ENCODE measurements at places on chromosomes 7 and 10.

GRCh38 chr7:2934984-2935740, 91.1 kb upstream of the GNA12 start:
- no peak for DNase-seq

DNA sequence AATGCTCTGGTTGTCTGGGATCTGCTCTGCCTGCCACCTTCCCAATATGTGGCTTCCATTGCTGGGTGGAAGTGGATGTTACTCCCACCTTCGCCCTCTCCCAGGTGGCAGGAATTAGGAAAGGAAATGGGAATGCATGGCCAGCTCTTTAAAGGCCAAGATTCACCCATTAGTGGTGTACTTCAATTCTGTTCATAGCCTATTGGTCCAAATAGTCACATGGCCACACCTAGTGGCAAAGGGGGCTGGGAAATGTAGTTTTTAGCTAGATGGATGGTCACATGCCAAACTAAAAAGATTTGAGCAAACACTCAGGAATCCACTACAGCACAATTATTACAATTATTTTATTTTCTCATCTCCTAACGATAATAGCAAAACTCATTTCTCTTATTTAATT, 135.1 kb downstream of the NPY start:
- no peak for DNase-seq

DNA sequence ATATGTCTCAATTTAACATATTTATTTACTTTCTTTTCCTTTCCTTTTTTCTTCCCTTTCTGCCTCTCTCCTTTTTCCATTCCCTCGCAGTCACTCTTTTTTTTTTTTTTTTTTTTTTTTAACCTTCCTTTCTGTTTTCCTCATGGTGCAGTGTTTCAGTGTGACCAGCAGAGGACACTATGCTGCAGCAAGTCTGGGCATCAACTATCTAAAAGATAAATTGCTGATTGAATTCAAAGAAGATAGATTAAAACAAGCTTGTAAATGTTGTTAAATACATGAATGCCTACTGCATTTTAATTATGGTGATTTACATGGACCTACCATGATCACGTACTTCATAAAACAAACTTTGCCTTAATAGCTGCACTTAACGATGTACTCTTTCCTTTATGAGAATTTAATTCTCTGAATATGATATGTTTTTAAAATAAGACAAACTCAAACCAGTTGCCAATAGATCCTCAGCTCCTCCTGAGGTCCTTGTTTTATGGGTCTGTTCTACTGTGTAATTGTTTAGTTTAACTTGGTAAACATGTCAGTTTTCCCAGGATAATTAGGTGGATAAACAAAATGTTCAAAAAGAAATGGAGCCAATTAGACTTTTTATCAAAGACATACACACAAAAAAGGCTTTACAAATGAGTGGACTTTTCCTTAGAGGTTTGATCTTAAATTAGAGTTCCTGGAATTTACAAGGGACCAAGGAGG, 101.0 kb upstream of the AGR3 start:
- peak; percentile 51 for DNase-seq

GRCh38 chr10:127100983-127101615, 95.3 kb downstream of the INSYN2A start:
- DNase-seq, result no peak

- no peak for DNase-seq
Measured at GRCh38 chr10:121681997-121682687, 83.9 kb upstream of the FGFR2 start.

DNA sequence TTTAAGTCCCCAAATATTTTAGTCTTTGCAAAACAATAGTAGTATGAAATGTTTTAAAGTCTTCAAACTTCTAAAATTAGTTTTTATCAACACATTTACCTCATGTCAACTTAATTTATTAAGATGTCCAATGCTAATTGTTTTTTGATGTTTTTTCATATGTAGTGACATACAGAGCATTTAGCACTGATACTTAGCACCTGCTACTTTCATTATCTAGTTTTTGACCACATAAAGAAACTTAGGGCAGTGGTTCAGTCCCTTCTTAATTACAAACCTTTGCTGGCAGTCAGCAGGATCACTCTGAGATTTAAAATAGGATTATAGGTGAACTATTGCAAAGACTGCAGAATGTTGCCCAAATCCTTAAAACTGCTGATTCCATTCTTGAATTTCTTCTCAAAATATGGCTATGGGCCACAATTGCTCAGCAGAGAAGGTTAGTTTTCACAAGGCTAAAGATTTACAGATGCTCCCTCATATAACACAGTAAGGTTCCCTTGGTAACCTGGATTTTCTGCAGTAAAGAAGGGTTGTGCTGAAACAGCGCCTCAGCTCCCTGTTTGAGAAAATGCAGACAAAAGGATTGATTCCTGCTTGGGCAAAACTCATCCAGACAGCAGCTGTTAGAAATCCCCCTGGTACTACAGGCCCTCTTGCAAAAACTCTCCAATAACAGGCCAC, 3.4 kb downstream of the GPR85 start:
- no peak for DNase-seq

GRCh38 chr7:114466917-114467316, 52.3 kb downstream of the FOXP2 start:
- peak; percentile 22 for DNase-seq

DNA sequence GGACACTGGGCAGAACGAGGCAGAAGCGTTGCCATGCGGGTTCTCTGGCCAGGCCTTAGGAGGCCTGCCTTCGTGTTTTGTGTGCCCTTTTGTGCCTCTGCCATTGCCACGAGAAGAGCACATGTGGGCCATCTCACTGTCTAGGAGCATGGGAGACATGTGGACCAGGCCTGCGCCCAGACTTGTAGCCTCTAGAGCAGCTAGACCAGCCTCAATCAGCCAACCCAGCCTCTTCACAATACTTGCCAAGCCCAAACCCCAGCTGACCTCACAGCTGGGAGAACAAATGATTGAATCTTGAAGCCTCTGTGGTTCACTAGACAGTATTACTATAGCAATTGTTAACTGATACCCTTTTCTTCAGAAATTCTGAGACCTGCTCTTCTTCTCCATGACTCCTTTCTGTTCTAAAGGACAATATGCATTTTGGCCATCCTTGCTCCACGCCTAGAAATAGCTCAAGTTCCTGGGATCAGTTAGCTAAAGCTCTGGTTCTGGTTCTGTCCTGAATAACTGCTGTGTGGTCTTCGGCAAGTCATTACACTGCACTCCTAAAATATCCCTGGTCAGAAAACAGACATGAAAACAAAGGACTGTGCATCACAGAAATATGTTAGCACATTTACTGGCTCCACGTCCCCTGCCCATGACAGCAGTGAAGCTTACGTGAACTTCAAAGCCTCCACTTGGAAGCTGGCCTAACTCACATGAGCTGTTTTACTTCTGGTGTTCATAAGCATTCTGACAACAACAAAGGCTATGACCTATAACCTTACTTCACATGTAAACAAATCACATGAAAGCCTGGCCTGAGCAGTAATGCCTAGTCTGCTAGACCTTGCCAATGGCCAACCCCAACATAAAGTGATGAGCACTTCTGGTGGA, 72.3 kb upstream of the MKRN1 start:
- DNase-seq, result no peak

- peak; percentile 44 for DNase-seq
Measured at GRCh38 chr7:33770576-33770975, 134.8 kb upstream of the BMPER start.

DNA sequence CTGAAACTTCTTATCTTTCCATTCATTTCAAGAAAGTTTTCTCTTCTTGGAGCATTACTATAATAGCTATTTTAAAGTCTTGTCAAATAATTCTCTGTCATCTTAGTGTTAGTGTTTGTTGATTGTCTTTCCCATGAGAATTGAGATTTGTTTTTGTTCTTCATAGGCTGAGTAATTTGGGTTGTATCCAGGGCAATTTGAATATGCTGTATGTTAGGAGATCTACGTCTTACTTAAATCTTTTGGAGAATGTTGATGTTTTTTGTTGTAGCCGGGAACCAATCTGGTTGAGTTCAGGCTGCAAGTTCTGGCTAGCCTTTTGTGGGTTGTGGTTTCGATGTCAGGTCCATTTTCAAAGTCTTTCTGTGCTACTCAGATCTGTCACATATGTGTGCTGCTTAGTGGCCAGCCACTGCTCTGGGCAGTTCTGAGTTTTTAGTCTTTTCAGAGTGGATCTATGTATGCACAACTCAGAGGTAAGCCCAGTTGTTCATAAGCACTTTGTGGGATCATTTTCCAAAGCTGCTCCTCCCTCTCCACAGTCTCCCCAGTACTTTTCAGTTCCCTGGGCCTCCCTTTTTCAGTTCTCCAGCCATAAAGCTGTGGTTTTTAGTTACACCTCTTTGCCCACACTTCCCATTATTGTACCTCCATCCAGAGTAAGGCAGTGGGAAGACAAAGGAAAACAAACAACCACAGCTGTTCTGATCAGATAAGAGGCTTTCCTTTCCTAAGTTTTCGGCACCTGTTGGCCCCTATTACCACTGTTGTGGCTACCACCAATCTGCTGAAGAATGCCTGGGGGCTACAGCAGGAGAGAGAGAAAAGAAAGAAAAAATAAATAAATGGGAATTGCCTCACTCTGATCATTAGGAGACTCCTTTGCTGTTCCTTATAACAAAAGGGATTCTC, 4.7 kb upstream of the CCNJ start:
- no peak for DNase-seq

DNA sequence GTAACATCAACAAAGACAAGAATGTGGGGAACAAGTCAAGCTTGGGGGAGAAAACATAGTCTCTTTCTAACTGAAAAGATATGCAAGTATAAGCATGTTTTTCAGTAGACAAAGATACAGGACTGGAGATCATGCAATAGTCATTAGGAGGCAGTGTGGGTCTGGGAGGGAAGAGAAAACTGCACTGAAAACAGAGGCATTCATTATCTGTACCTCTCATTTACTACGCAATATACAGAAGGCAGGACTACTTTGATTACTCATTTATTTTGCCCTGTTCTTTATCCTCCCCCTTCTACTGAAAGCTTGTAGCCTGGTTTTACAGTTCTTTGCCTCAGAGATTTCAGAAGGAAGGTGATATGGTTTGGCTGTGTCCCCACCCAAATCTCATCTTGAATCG, 341.2 kb downstream of the CRPPA start:
- no peak for DNase-seq

DNA sequence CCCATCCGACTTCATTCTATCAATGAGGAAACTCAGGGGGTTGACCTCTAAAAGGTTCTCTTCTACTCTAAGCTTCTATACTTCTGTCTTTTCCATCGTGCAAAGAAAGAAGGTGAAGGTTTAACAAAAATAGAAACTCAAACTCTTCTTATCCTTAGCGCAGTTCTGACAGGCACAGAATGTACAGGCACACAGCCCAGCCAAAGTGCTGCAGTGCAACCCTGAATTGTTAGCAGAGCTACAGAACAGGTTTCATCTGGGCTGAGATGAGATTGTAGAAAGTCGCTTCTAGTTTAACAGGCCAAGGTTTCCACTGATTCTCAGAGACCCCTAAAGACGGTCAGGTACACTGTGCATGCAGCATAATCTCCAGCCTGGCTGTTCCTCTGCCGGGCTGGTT, 79.3 kb upstream of the AFAP1L2 start:
- no peak for DNase-seq

- DNase-seq, result no peak
Measured at GRCh38 chr7:50391386-50391785, 58.8 kb downstream of the FIGNL1 start.

- DNase-seq, result no peak
Measured at GRCh38 chr7:155685070-155685790, 40.8 kb downstream of the RBM33 start.

GRCh38 chr10:16545116-16545736, 23.5 kb upstream of the C1QL3 start:
- peak; percentile 19 for DNase-seq

DNA sequence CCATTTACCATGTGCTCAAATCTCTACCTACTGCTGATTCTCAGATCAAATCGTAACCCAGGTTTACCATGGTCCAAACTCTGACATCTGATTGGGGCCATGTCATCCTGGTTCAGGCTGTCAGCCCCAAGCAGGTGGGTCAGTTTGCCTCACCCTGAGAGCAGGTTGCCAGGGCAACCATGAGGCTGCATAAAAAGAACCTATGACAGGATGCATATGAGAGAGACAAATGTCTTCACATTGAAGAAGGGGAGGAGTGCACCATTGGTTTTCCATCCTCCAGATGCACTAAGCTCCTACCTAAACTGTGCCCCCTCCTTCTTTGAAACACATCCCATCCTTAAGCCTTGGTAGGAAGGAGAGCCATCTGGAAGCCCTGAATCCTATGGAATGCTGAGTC, 10.2 kb downstream of the PRSS1 start:
- DNase-seq, result no peak

- no peak for DNase-seq
Measured at GRCh38 chr10:22159180-22159579, 58.6 kb downstream of the EBLN1 start.

- no peak for DNase-seq
Measured at GRCh38 chr7:143931739-143932138, 3.3 kb upstream of the OR2F2 start.

- DNase-seq, result no peak
Measured at GRCh38 chr10:5568984-5569383, 44.2 kb downstream of the CALML3 start.

GRCh38 chr7:121914676-121915279, 41.8 kb downstream of the PTPRZ1 start:
- DNase-seq, result no peak

DNA sequence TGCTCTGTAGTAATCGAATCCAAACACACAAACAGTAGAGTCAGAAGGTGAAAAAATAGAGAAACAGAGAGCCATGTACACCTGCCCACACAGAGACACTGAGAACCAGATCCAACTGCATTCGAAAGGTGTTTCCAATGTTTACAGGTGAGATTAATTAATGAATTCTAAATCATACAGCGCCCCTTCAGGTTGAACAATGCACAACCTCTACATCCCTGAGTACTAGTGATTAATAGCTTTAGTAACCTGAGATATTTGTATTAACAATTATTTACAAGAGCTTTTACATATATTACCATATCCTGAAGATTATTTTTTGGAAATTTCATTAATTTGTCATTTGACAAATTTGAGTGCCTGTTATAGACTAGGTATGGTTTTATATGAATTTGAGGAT, 7.6 kb upstream of the MRC1 start:
- DNase-seq, result no peak

GRCh38 chr10:34739915-34740314, 75.2 kb downstream of the PARD3 start:
- DNase-seq, result peak; percentile 67

- DNase-seq, result no peak
Measured at GRCh38 chr7:156993021-156993924, 17.2 kb downstream of the MNX1 start.

- DNase-seq, result peak; percentile 87
Measured at GRCh38 chr10:7797582-7797981, 9.6 kb downstream of the ATP5F1C start.
